Activated CD8-positive, alpha-beta T cell treated with anti-CD3 and anti-CD28 coated beads for 36 hours (primary cell): ENCODE measurements at places on chromosomes 13 and 19.

DNA sequence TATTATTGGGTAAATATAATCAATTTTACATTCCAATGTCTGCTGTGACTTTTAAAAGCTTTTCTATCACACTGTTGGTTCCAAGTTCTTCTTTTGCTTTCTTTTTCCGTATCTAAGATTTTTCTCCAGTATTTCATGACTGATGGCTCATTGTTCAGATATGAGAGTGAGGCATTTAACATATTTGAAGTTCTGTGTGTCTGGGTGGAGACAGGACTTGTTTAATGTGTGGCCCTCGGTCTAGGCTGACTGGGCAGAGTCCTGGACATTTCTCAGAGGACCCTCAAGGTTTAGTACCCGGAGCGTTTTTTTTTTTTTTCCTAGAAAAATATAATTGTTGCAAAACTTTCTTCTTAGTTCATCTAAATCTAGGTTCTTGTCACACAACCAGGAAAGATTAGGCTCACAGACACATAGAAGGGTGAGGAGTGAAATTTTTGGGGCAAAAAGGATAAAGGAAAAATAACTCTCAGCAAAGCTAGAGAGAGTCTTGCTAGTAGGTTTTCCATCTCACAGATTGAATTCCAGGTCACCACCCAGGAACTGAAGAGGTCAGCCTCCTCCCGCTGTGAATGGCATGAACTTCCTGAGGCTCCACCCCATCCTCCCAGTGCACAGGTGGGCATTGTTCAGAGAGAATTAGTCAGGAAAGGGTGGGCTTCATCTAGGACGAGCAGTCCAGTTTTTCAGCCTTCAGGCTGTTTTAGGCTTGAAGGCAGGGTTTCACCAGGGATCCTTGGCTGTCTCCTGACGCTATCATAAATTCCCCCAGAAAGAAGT, 1002.4 kb upstream of the PCDH9 start:
- DNase-seq, result no peak

- DNase-seq, result no peak
These were observed 2.7 kb downstream of the ALDH16A1 start for GRCh38 chr19:49455773-49456172.

- no peak for DNase-seq
These were observed 122.7 kb downstream of the CYSLTR2 start for GRCh38 chr13:48776401-48776800.

GRCh38 chr13:105069106-105069505, 1466.4 kb downstream of the EFNB2 start:
- DNase-seq, result no peak

DNA sequence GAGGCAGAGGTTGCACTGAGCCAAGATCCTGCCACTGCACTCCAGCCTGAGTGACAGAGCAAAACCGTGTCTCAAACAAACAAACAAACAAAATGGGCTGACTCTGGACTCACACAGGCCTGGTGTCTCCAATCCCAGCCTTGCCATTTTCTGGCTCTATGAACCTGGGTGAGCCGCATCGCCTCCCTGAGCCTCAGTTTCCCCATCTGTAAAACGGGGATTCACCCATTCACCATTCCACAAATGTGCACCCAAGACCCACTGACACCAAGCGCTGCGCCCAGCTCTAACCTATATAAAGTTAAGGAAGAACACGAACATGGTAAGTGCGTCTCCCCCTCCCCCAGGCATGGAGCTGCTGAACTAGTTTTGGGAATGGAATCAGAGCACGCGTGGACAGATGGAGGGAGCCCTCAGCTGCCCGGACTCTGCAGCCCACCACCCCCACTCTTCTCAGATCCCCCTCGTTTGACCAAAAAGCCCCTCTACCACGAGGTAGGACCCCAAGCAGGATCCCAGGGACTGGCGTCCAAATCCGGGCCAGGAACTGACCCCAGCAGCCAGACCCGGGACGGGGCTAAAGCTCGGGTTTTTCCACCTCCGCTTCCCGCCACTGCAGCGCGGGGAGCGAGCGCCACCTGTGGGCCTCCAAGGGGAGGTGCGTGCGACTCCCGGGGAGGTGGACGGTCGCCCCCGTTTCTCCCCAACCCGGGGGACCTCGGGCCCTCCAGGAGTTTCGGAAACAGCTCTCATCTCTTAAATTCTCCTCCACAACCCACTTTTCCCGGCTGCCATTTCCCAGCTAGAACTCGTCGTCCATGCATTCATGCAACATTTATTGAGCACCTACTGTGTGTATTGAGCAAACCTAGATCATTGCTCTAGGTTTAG, 33.0 kb upstream of the ADGRE5 start:
- peak; percentile 75 for DNase-seq
